ENCODE measurements at places on chromosomes 7 and 10.
A peak's percentile ranks its signal among the peaks of the same experiment; 100 is the strongest.

DNA sequence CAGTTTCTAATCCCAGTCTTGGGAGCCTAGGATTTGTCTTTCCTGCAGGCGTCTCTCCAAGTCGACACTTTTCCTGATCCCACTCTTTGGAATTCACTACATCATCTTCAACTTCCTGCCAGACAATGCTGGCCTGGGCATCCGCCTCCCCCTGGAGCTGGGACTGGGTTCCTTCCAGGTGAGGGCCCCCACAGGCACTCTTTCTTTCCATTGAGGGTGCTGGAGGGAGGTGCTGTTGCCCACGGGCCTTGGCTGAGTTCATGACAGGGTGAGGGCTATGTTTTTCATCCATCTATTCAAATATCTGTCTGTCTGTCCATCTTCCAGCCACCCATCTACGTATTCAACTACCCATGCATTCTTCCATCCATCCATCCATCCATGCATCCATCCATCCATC lies 12.6 kb downstream of the GHRHR start:
- no peak for DNase-seq

GRCh38 chr7:27150568-27151340 lies 1.6 kb downstream of the HOXA3 start:
- DNase-seq, result peak; percentile 45

DNA sequence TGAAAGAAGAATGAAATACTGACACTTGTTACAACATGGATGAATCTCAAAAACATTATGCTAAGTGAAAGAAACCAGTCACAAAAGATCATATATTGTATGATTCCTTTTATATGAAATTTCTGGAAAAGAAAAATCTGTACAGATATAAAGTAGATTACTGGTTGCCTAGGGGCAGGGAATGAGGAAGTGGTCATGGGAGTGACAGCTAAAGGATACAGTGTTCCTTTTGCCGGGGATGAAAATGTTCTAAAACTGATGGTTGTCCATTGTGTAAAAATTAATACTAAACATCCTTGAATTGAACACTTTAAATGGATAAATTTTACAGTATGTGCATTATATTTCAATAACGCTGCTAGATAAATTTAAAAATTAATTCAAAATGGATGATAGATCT lies 25.1 kb downstream of the ALOX5 start:
- no peak for DNase-seq

DNA sequence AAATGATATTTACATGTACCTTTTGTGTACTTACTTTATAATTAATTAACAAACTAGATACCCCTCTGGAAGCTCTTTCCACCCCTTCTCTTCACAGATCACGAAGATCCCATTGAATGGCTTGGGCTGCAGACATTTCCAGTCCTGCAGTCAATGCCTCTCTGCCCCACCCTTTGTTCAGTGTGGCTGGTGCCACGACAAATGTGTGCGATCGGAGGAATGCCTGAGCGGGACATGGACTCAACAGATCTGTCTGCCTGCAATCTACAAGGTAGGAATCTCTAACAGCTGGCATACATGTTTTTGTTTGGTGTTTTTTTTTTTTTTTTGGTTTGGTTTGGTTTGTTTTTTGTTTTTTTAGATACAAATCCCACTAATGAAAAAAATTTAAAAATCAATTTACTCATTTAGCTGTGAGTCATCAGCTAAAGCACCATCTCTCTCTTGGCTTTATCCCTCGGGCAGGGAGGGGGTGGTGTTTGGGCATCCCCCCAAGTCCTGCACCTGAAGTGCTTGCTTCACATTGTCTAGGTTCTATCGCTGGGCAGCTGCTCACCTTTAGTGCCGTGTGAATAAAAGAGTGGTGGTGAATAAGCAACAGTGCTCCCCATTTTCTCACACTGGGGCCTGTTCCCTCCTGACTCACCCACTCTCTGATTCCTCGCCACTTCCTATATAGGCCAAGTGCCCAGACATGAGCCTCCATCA lies 68.9 kb downstream of the MET start:
- no peak for DNase-seq

GRCh38 chr7:29394321-29394720 lies 169.3 kb upstream of the PRR15 start:
- DNase-seq, result no peak

- no peak for DNase-seq
Observed at GRCh38 chr7:12119620-12120303, 91.3 kb upstream of the TMEM106B start.

DNA sequence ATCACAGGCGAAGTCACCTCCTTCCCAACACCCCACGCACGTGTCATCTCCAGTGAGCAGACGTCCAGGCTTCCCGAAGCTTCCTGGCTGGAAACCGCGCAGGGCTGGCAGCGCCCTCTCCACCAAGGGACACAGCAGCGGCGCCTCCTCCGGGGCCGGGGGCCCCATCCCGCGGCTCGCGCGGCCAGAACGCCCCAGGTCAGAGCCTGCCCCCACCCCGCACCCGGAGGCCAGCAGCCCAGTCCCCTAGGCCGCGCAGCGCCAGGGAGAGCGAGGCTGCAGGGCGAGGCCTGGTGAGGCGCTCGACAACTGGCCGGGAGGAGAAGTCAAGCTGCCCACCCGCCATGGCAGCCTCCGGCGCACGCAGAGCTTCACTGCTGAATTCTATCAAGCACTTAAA lies 247.0 kb downstream of the SEMA3D start:
- DNase-seq, result no peak

Measured in stimulated activated CD4-positive, alpha-beta T cell treated with anti-CD3 and anti-CD28 coated beads, Interleukin-1b, Interleukin-23, amount 100 ng/mL, for 1 hour (primary cell).